Breast epithelium (tissue), 4 donors: ENCODE measurements at places on chromosomes 3 and 15.

- no peak for DNase-seq
These were observed 42.8 kb downstream of the SEMA3G start for GRCh38 chr3:52402101-52402521.

DNA sequence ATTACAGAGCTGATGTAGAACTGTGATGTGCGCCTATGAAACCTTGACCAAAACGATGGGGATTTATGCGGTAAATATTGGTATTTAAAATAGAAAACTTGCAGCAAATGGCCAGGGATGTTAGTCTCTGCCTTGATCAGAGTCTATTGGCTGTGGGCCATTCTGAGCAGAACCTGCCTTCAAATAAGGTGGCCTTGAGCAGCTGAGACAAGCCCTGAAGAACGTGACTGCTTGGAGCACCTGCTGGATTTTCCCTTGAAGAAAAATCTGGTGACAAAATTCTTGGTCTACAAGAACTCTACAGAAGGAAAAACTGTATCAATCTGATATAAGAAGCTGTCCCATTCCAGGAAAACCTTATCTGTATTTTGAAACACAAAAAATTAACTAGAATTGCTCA is 820.1 kb upstream of the EPHA6 start:
- DNase-seq, result no peak

DNA sequence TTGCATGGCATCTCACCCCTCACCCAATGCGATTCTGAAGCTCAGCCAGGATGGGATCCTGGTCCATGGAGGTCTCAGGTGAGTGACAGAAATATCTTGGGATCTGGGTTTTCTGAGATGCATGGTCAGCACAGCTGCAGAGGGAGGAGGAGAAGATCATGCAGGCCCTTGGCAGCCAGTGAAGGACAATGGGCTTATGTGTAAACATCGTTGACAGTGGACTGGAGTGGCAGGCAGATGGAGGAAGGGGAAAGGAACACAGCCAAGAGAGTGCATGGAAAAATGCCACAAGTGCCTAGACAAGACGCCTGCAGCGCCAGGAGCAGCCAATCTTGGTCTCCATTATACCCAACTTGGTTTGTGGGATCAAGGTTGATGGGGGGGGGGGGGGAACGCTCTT is 347.9 kb downstream of the MCTP2 start:
- DNase-seq, result no peak

DNA sequence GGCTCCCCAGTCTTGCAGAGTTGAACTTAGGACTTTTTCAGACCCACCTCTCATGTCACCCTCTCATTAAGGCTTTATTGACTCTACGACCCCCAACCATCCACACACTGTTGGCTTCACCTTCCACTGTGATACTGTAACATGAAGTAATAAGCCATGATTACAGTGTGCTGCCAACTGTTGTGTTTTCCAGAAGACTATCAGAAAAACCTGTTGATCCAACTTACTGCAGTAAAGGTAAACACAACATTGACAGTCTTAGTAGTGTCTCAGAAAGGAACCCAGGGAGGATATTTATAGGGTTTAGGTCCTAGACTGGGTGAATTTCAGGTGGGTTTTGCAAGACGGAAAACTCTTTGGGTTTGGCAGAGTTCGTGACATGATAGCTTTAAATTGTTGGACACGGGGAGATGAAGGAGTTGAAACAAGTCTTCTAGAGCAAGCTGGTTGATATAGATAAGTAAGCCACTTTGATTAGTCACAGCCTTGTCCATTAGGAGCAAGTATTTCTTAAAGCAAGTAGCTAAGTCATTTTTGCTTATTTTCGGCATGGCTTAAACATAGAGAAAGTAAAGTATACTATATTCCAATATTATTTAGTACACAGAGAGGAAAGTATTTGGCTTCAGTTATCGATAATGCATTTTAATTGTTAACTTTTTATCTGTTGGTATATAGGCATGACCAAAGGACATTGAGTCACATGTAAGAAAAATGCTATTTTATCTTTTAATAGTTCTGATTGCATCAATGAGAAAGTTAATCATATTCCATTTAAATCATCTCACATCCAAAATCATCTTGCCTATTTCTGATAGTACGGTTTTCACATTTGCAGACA is 2.4 kb upstream of the COL6A5 start:
- no peak for DNase-seq

DNA sequence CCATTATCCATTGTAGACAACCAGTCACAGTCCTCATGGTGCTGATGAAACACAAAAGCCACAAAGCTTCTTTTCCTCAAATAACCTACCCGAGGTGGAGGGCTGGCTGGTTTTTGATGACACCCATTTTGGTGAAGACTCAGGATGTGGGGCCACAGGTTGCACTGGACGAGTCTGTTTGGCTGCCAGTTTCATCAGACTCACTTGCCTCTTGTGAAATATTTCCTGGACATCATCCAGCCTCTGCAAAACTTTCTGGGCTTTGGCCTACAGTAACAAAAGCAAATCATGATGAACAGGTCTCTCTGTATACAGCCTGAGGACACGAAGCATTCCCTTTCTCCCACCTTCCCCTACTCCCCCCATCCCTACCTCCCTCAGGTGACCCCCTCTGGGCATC is 42.2 kb downstream of the B3GNT5 start:
- peak; percentile 82 for DNase-seq

DNA sequence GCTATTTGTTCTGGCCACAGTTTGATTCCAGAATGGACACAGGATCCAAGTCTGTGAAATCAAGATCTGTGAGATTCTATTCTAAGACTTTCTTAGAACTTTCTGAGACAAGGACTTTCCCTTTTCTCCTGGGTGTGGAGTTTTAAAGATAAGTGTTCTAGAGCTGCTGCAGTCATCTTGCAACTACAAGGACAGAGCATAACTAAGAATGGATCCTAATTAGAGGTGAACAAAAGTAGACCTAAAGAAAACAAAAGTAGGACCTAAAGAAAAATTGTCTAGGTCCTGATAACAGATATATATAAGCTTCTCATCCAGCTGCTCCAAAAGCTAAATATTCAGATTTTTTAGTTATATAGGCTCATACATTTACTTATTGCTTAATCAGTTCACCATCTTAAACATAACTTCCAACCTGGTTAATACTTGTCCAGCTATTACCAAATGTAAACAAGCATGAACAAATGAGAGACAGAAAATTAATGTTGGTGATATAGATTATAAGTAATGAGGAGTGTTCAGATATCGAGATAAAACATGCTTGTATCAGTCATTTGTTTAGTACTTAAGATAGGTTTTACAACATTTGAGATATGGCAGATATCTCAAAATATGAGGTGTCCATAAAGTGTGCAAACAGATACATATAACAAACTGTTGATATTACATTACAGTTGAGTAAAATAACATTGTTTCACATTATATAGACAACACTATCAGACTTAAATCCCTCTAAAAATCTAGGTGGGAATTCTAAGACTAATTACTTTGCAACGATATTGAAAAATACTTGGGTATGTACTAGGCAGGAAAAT is 75.1 kb downstream of the CD200 start:
- DNase-seq, result no peak

- no peak for DNase-seq
These were observed 319 bp upstream of the TP63 start for GRCh38 chr3:189630767-189631372.

GRCh38 chr3:182954553-182955235 is 25.6 kb downstream of the DCUN1D1 start:
- DNase-seq, result no peak

- DNase-seq, result no peak
These were observed 36.2 kb upstream of the LRTM1 start for GRCh38 chr3:54964081-54964480.

GRCh38 chr3:195224156-195224979 is 46.6 kb downstream of the XXYLT1 start:
- DNase-seq, result peak; percentile 25

- DNase-seq, result no peak
These were observed 157.9 kb downstream of the BBX start for GRCh38 chr3:107680698-107681097.

- no peak for DNase-seq
These were observed 1.2 kb downstream of the HAUS2 start for GRCh38 chr15:42549741-42550392.

DNA sequence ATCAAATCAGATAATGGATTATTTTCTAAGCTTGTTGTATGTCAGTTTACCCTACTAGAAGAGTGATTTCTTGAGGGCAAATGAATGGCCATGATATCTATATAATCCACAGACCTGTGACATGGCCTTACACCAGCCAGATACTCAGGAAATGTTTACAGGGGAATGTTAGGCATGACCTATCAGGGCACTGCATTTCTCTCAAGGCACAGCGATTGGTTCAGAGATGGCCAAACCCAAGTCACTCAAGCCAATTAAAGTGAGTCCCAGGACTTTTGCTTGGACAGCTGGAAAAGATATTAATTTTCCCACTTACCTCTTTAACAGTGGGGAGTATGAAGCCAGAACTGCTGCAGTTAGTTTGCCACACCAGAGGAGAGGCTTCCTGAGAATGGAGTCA is 28.7 kb upstream of the GATA2 start:
- DNase-seq, result no peak

DNA sequence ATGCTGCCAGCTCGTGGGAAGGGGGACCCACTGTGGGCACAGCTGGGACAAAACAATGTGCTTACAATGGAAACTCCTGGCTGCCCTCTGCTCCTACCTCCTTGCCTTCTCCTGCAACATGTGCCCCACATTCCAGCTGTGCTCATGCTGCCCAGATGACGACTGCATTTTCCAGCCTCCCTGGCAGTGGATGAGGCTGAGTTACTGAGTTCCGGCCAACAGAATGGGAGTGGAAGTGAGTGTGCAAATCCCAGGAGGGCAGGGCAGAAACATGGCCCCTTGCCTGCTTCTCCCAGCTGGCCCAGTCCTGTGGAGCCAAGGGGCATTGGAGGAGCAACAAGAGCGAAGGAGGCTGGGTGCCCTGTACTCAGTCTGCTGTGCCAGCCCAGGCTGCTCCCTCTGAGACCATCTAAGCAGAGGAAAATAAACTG is 17.1 kb downstream of the KLF15 start:
- DNase-seq, result no peak

DNA sequence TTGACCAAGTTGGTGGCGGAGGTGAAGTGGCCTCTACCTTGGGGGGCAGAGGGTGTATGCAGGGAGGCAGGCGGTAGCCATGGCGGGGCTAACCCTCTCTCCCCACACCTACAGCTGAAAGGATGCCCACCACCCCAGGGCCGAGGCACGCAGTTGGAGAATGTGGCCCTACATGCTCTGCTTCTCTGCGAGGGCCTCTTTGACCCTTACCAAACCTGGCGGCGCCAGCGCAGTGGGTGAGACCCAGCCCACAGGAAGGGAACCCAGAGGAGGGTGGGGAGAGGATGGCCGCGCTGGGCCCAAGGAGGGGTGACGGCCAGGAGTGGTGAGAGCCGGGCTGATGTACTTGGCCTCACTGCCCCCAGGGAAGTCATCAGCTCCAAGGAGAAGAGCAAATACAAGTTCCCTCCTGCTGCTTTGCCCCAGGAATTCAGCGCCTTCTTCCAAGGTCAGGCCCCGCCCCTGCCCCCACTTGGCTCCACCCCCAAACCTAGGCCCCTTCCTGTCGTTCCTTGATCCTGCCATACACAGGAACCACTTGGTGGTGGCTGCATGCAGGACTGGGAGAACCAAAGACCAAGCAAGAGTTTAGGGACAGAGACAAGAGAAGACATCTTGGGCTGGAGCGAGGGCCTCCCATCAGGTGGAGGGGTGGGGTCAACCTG is 9.8 kb downstream of the NBEAL2 start:
- DNase-seq, result no peak
